CD4-positive, alpha-beta T cell (primary cell): ENCODE measurements at places on chromosomes 11 and 22.

DNA sequence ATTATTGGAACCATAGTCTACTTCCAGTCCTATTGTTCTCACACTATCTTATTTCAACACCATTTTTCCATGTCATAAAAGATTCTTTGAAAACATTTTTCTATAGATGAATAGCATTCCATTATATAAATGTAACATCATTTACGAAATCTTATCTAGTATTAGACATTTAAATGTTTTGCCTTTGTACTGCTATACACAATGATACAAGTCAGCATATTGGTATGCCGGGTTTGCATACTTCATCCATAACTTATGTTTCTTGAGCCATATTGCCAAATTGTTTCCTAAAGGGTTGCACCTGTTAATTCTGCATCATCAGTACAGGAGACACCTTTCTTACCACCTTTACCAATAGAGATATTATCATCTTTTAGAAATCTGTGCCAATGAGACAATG is 68.2 kb downstream of the SYT13 start:
- DNase-seq: no peak

DNA sequence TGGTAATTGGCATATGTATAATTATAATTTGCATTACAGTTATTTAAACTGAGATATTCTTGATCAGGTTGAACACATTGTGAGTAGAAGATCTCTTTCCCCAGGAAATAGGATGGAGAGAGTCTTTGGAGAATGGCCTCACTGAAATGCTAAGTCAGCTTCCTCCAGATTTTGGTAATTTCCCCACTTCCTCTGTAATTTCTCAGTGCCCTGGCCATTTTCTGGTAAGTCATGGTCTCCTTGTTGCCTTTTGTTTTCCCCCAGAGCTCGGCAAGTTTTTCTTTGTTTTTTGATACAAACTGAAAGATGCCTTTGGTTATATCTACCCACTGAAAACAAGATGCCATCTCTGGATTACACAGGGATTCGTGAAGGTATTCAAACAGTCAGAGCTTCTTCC is 12.8 kb upstream of the FBXO3 start:
- no peak for DNase-seq

DNA sequence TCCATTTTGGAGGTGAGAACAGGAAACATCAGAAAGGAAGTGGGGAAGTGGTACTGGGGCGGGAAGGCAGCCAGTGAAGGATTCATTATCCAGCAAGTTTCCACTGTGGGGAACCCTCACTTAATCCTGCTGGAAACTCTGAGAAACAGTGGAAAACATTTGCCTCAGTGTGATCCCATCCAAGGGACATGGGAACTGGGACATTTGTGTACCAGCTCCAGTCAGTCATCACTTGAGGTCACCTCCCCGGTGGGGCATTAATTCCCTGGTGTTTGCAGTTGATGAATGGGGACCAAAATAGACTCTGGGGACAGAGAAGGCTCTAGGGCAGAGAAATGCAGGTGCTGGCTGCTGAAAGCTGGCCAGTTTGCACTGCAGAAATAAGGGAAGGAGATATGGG is 599.9 kb downstream of the BUD13 start:
- no peak for DNase-seq

- DNase-seq: no peak
Observed at GRCh38 chr22:30104501-30105156, 24.4 kb downstream of the HORMAD2 start.

DNA sequence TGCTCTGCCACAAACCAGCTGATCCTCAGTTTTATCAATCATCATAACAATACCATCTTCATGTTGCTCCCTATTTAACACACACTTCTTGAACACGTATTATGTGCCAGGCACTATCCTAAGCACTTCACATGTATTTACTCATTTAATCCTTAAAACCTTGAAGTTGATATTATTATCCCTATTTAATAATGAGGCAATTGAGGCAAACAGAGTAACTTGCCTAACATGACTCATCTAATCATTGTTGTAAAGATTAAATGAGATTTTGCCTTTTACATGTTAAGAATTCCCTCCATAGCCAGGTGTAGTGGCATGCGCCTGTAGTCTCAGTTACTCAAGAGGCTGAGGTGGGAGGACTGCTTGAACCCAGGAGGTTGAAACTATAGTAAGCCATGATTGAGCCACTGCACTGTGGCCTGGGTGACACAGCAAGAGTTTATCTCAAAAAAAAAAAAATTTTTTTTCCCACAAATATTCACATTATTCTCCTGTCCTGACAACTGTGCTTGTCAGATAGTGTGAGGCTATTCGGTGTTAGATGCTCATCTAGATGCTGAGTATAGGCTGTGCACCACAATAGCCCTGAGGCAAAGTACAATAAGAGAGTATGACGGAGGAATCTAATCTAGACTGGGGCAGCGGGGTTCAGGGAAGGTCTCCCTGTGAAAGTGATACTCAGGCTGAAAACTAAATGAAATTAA is 13.4 kb downstream of the CKAP5 start:
- DNase-seq: no peak

GRCh38 chr11:65485920-65486219 is 13.0 kb upstream of the MALAT1 start:
- no peak for DNase-seq

GRCh38 chr11:130439160-130439519 is 9.3 kb upstream of the ADAMTS15 start:
- no peak for DNase-seq

- no peak for DNase-seq
Observed at GRCh38 chr11:95487391-95487790, 256.4 kb upstream of the SESN3 start.

- DNase-seq: no peak
Observed at GRCh38 chr11:109416601-109417000, 5.4 kb upstream of the C11orf87 start.

DNA sequence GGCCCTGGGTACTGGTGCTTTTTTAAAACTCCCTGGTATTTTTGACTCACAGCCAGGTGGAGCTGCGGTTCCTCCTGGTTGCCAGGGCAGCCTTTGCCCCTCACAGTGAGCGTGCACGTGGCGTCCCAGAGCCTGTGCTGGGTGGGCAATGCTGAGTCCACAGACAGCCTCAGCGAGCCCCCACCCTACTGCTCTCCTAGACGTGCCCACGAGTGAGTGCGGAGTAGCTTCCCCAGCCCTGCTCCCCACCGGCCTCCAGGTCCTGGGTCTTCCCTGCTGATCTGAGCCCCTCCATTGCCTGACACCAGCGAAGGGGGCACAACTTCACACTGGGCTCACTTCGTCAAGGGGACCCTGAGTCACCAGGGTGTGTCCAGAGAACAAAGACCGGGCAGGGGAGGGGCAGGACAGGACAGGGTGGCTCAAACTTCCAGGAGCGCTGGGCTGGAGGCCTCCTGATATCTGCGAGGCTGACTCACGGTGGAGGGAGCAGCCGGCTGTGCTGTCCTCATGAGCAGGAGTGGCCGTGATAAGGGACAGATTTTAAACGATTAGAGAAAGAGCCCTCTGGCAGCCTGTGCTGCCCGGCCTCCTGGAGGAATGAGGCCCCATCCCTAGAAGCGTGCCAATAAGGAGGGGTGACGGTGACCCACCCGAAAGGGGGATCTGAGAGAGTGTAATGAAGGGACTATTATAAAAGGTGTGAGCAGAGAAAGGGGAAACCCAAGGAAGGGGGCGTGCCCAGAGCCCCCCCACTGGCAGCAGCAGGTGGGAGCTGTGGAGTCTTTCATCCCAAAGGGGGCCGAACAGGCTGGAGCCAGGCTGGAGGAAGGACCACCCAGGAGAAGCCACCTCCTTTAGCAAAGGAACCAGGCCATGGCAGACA is 129.3 kb upstream of the FGF3 start:
- no peak for DNase-seq

- no peak for DNase-seq
Observed at GRCh38 chr11:87473174-87473573, 435.4 kb downstream of the TMEM135 start.

- no peak for DNase-seq
Observed at GRCh38 chr11:128802358-128802981, 64.6 kb downstream of the KCNJ1 start.

GRCh38 chr22:42343121-42343454 is 72.6 kb upstream of the TCF20 start:
- no peak for DNase-seq

- no peak for DNase-seq
Observed at GRCh38 chr11:61553373-61554171, 27.3 kb downstream of the SYT7 start.

DNA sequence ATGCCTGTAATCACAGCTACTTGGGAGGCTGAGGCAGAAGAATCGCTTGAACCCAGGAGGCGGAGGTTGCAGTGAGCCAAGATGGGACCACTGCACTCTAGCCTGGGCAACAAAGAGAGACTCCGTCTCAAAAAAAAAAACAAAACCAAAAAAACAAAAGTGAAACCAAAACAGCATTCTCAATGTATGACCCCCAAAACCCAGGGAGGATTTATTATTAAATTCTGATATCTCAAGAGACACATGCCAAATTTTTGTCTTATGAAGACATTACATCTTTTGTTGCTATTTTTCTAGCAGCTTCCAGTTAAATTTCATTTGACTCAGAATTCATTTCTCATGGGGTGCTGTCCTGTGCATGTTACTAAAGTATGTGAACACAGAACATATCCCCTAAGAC is 3.0 kb upstream of the YPEL4 start:
- DNase-seq: no peak

GRCh38 chr11:65184146-65184545 is 2.4 kb downstream of the CAPN1 start:
- no peak for DNase-seq

DNA sequence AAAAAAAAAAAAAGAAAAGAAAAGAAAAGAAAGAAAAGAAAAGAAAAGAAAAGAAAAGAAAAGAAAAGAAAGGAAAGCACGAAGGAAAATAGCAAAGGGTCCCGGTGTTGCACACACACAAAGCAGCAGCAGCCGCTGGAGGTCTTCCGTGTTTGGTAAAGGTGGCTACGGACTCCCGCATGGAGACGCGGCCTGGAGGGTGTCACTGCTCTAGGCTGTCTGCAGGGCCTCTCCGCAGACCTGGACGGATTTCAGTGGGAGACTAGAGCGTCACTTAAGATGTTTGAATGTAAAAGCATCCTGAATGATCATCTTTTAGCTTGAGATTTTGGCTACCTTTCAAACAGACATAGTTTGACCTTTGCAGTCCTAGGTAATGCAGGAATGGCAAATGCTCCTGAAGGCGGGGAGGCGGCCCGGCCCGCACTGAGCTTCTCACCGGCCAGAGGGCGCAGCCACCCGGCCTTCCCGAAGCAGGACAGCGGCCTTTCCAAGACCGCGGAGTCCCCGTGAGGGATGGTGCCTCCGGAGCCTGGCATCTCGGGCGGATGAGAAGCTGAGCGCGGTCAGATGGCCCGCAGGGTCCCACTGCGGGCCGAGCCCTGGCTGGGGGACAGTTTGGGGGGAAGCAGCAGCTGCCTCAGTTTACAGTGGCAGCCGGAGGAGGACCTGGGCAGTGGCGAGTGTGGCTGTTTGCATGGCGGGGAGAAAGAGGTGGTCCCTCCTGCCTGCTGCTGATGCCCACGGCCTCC is 18.5 kb downstream of the KRTAP5-5 start:
- no peak for DNase-seq

GRCh38 chr11:74427384-74427886 is 29.2 kb upstream of the PGM2L1 start:
- no peak for DNase-seq

DNA sequence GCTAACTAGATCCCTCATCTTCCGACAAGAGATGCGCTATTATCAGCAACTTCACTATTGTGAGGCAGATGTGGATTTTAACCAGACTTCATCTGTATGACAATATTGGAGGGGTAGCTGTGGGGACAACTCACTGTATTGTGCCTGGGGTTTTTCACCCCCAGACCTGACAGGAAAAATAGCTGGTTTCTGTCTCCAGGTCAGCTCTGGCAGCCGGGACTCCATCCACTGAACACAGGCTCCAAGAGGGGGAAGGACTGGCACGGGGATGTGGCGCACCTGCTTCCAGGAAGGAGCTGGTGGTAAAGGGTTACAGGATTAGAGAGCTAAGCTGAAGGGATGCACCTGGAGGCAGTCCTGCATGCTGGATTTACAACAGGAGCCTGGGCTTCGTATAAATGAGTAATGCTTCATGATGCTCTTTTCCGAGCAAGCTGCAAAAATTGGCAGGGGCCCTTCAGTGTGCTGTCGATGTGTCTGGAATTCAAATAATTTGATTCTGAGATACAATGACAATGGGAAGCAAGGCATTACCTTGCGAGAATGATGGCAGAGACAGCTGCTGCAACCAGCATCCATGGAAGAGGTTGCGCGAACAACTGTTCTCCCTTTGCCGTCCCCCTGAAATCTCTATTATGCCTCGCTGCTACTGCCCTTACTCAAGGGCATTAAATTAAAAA is 49.5 kb downstream of the LMO2 start:
- DNase-seq: no peak

DNA sequence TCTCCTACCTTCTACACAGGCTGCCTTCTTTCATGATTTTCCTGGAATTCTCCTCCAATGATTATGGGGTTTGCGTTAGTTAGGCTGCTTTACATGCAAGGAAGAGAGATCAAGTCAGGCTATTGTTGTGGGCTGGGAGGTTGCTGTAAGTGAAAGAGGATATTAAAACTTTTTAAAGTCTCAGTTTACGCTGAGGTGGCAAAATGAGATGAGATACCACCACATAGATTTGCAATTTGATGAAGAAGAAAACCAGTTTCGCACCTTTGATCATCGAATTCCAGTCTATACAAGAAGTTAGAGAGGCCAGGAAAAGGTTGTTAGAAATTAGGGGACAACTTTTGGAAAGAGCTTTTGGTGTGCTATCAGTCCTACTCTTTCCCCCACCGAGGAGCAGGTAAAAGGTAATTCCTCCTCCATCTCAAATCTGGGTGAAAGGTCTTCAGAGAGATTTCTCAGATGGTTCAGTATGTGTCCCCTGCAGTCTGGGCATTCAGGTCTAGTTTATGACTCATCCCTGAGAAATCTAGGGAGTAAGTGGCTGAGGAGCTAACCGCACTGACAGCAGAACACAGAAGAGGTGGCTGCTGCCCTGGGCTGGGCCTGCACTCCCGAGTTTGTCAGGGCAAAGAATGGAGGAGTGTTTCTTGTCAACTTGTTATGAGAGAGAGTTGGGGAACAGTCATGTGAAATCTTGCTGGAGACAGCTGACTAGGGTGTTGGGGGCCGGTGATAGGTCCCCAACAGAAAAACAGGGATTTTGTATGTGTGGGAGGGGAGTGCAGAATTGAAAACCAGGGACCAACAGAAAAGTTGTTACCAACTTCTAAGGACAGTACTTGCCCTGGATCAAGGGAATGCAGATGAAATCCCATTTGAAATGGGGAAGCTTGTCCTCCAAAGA is 34.7 kb downstream of the CCDC83 start:
- DNase-seq: no peak

GRCh38 chr11:708511-708910 is 2.5 kb downstream of the EPS8L2 start:
- DNase-seq: no peak

GRCh38 chr22:40285513-40285912 is 60.8 kb upstream of the ADSL start:
- DNase-seq: no peak

DNA sequence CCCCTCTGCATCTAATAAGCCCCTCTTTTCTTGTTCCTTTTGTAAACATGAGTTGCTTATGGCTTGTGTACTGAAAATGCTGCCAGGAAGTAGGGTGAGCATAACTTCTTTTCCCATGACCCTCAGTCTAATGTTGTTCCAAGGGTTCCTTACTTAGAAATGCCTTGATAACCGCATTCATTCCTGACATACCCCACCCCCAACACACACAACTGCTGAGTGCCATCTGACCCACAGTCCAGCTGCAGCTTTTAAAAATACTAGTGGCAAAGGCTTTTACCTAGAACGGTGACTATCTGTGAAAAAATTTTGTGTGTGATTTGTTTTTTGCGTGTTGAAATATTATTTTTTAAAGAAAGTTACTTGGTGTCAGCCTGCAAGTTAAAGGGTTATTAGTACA is 52.6 kb downstream of the ARHGAP42 start:
- no peak for DNase-seq
